ENCODE measurements at places on chromosomes 12 and 14.

- H3K36me3 ChIP-seq: no peaks in the 10 kb centered on the region
- no peaks in the 10 kb centered on the region for H3K27me3 ChIP-seq
- no peak overlapping the region for H3K27ac ChIP-seq
- peaks cover 15% of the 10 kb centered on the region for H3K4me1 ChIP-seq
- DNase-seq: no peak
Observed at GRCh38 chr12:75666939-75667334, 155.5 kb upstream of the KRR1 start.

GRCh38 chr12:1203735-1204019 is 212.7 kb downstream of the ERC1 start:
- H3K36me3 ChIP-seq: peaks cover 8% of the 10 kb centered on the region
- no peaks in the 10 kb centered on the region for H3K27me3 ChIP-seq
- H3K4me1 ChIP-seq: peaks cover 17% of the 10 kb centered on the region
- no peak for DNase-seq
- no peak overlapping the region for H3K27ac ChIP-seq

GRCh38 chr12:92059960-92060359 is 85.7 kb downstream of the BTG1 start:
- no peak overlapping the region for H3K4me3 ChIP-seq
- H3K4me1 ChIP-seq: peaks cover 28% of the 10 kb centered on the region
- DNase-seq: no peak
- no peaks in the 10 kb centered on the region for H3K27me3 ChIP-seq
- H3K36me3 ChIP-seq: peaks cover 7% of the 10 kb centered on the region
- no peak overlapping the region for H3K27ac ChIP-seq

DNA sequence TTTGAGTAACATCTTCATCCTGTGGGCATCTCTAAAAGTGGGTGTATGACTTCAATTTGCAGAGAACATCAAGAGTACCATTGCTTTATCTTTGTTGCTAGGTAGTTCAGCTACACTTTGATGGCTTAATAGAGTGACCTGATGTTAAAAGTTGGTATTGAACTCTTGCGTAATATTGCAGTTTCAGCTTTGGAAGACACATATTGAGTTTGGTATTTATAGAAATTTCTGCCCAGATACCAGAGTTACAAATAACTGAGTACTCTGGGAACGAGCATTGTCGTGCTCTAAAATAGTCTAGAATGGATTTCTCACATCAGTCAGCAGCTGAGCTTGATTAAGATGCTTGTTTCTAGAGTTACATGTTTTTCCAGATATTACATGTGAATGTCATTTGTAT is 24.8 kb upstream of the AKAP5 start:
- H3K36me3 ChIP-seq: peaks cover 85% of the 10 kb centered on the region
- no peaks in the 10 kb centered on the region for H3K4me1 ChIP-seq
- DNase-seq: no peak
- no peak overlapping the region for H3K4me3 ChIP-seq

DNA sequence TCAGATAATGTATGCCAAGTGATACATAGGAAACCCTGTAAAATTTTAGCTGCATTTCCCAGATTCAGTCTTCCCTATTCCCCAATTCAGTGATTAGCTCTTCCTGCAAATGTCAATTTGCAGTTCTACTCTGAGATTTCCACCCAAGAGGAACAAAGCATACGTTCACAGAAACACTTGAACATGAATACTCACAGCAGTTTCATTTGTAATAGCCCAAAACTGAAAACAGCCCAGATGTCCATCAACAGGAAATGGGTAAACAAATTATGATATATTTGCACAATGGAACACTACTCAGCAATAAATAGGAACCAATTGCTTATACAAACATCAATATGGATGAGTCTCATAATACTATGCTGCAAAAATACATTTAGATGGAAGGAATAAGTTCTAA is 194.2 kb downstream of the GXYLT1 start:
- H3K4me1 ChIP-seq: no peaks in the 10 kb centered on the region
- no peak overlapping the region for H3K4me3 ChIP-seq
- H3K27me3 ChIP-seq: peaks cover 12% of the 10 kb centered on the region
- H3K27ac ChIP-seq: no peak overlapping the region
- H3K36me3 ChIP-seq: peaks cover 16% of the 10 kb centered on the region

Measured in WTC11 (cell line).